Endodermal cell (in vitro differentiated cells): ENCODE measurements at places on chromosomes 4 and X. TPM values are rescaled to one million over a fixed set of nuclear protein-coding genes. Genes with fewer than 3 reads are reported as not detected.

TCEAL1 gene
- total RNA-seq = 4.5 to 7.0 TPM (median 5.2 TPM) in 3 replicates

DNA sequence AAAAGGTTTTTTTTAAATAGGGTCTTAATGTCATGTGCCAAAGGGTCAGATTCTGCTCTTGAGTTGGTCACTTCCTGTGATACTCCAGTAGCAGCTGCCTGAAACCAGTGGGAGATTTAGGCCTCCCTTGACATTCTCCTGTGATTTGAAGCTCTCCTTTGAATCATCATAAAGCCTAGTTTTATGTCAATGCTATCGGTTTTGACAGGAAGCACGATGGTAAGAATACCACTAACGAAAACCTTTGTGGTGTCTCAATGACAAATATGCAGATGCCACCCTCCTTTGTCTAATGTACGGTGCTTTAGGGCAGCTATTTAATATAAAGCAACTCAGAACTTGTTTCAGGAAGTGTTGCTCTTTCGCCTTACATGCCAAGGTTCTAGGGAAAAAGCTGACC is 44.2 kb downstream of the CCNI start:
- H3K4me1 ChIP-seq = no peaks in the 10 kb centered on the region
- H3K27me3 ChIP-seq = no peaks in the 10 kb centered on the region
- H3K4me3 ChIP-seq = no peak overlapping the region
- no peak overlapping the region for H3K27ac ChIP-seq
- peaks cover 95% of the 10 kb centered on the region for H3K36me3 ChIP-seq
- DNase-seq = no peak

CPLX1 gene
- total RNA-seq = 1.0 to 1.5 TPM (median 1.2 TPM) in 3 replicates

ARMCX1 gene
- total RNA-seq = 22.4 to 26.9 TPM (median 25.6 TPM) in 3 replicates

ERAS gene
- total RNA-seq = not detected in 2 replicates

TCEAL6 gene
- total RNA-seq = not detected in 2 replicates

- no peak overlapping the region for H3K4me3 ChIP-seq
- no peaks in the 10 kb centered on the region for H3K4me1 ChIP-seq
- H3K36me3 ChIP-seq = no peaks in the 10 kb centered on the region
- no peak overlapping the region for H3K27ac ChIP-seq
Measured at GRCh38 chr4:146470604-146471003, 51.1 kb downstream of the SLC10A7 start.

DNA sequence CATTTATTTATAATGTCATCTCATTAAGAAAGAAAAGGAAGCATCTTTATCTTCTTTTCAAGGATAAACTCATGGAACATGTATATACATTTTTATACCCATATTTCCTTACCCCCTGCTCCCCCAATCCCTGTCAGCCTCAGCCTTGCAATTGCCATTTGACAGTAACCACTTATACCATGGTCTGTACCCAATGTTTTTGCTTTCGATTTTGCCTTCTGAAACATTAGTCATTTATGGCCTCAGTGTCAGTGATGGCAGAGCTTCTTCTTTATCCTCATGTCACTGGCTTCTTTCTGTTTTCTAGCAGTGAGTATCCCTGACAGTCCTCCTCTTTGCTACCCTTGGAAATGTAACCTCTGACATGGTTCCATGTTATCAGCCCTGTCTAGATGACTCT is 228.4 kb downstream of the SPRY1 start:
- no peak overlapping the region for H3K4me3 ChIP-seq
- H3K4me1 ChIP-seq = peaks cover 10% of the 10 kb centered on the region
- H3K36me3 ChIP-seq = no peaks in the 10 kb centered on the region
- no peak for DNase-seq
- H3K27ac ChIP-seq = no peak overlapping the region
